Activated T-helper 1 cell treated with anti-CD3 and anti-CD28 coated beads, Interleukin-12 subunit alpha, Interleukin-12 subunit beta, Interleukin-2, Interleukin-4 antibody, amounts not matched to agents 30 ng/mL and 10 ng/mL and 1 ng/mL, durations not matched to agents 14 hours and 24 hours and 36 hours (primary cell): ENCODE measurements at places on chromosomes 1 and 21.

DNA sequence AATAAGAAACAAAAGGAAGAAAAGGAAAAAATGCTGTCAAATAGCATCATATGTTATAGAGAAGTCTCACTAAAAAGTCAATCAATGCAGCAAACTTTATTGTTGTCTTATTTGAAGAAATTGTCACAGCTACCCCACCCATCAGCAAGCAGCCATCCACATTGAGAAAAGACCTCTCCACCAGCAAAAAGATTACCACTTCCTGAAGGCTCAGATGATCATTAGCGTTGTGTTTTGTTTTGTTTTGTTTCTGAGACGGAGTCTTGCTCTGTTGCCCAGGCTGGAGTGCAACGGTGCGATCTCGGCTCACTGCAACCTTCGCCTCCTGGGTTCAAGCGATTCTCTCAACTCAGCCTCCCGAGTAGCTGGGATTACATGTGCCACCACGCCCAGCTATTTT lies 29.0 kb downstream of the ATP2B4 start:
- no peak for DNase-seq

DNA sequence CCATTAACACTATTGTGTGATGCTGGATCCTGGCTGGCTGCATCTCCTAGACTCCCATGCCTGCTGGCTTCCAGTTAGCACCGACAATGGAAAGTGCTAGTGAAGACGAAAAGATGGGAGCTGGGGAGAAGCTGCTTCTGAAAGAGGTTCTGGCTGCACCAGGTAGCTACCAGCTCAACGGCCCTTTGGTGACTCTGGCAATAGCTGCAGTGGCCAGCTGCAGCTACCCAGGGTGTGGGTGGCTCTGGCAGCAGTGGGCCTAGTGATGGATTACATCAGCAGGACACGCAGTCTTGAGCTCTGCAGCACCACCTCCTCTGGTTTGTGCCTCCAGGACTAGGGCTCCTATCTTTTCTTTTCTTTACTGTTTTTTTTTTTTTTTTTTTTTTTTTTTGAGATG lies 662.6 kb downstream of the MATN1 start:
- DNase-seq: no peak

DNA sequence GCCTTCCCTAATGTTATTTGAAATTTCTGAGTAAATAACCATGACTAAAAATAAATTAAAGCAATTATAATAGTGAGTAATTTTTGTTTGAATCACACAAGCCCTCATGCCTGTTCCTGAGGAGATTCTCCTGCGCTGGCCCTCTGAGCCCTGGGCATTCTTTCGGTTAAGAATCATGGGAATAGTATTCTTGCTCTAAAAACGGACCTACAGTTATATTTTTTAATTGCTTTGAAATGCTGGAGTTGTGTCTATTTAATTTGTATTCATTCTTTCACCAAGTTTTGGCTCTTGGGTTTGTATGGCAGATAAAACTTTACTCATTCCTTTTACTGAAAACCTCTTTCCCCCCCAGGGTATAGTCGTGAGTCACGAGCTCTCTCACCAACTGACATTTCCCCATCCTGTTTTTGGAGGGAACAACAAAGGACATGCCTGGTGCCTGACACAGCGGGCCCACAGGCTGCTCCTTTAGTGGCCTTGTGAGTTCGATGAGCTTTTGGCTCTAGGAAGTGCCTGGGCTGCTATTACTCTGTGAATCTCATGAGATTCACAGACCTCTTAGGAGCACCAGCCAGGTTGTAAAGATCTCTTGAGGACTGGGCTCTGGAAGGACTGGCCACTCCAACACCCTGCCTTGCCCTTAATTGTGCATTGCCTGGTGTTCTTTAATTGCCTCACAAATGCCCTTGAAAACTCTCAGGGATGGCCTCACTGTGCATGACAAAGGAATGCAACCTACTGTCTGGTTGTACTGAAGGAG lies 58.6 kb downstream of the DDR2 start:
- DNase-seq: no peak

DNA sequence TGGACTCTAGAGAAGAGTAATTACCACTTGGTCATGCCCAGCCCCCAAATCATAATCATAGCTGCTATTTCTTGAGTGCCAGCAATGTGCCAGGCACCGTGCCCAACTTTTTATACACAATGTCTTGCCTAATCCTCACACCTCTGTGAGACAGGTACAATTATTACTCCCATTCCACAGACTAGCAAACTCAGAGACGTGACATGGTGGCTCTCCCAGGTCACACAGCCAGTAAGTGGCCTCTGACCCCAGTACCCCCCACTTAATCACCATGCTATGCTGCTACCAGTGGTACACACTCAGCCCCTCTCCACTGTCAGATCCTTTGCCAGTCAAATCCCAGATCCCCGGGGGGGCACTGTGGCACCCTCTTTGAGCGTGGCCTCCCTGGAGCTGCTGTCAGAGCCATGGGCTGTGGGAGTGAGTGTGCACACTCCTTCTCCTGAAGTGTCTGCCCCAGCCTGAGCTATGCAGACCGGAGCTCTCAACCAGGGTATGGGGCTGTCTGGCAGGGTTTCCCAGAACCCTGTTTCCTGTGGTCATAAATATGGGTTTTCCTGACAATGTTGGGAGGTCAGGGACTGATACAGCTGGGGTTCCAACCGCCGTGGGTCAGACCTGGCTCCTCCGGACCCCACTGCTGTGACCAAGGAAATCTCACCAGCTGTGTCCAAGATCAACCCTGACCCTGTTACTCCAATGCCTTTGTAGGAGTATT lies 51.8 kb downstream of the LACTBL1 start:
- DNase-seq: no peak

GRCh38 chr1:84360316-84360715 lies 38.0 kb upstream of the DNASE2B start:
- no peak for DNase-seq

GRCh38 chr1:7671146-7671465 lies 100.0 kb upstream of the VAMP3 start:
- no peak for DNase-seq

DNA sequence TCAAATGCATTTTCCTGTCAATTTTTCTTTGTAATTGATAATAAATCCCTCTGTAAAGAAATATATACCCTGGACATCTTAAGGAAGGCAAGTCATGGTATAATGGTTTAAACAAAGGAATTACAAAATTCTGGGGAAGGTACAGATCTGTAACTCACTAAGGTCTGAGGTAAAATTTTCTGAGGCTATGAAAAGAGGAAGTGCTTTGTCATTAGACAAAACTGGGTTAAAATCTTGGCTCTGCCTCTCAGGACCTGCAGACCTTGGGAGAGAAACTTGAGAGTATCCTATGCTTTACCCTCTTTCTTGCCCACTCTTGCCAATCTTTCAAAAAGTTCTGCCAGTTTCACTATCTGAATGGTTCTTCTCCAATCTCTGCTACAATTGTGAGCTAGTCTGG lies 26.8 kb upstream of the BEND5 start:
- no peak for DNase-seq

- no peak for DNase-seq
These were observed 198.6 kb downstream of the PTPRC start for GRCh38 chr1:198837278-198838021.

GRCh38 chr1:6547301-6547700 lies 7.0 kb downstream of the NOL9 start:
- no peak for DNase-seq

DNA sequence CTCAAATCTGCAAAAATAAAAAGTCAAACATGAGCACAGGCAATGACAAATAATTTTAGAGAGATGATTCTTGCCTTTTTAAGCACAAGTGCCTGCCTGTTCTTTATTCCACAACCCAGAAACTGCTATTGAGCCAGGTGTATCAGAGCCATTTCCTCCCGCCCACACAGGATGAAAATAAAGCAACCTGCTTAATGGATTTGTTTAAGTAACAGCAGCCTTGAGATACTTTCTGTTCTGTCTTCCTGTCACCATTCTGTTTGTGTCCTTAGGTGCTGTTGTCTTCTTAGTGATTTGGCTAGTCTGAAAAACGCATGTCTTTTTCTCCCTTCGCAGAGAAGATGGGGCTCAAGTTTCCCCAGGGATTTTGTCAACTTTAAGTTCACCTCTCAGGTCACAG lies 11.4 kb downstream of the RPE65 start:
- no peak for DNase-seq

DNA sequence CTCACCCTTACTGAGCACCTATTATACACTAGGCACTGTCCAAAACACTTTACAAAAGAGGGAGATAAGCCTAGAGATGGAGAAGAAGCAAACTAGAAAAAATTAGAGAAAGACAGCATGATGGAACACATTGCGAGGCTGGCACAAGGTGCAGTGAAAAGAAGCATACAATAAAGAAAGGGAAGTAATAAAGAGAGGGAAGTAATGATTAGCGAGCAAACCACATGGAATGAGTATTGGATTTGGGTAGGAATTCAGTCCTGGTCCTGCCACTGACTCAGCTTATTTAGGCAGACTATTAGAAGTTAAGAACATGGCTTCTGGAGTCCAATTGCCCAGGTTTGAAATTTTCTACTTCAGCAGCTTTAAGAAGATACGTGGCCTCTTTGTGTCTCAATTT lies 32.6 kb upstream of the FNBP1L start:
- no peak for DNase-seq

- no peak for DNase-seq
These were observed 184.3 kb downstream of the HIVEP3 start for GRCh38 chr1:41734201-41734970.

GRCh38 chr1:109047339-109047738 lies 5.4 kb upstream of the WDR47 start:
- DNase-seq: no peak

DNA sequence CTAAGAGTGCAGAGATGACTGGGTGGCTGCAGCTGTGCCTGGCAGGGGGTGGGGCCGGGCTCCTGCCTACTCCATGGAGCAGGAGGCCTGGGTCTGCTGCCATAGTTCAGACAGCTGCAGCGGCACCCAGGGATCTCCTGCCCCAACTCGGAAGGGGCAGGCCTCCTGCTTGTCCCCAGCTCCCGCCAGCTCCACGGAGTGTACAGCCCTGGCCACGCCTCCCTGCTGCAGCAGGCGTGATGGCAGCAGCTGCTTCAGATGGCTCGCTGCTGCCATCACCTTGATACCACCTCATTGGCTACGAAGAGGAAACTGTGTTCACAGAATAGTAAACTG lies 35.9 kb downstream of the ACTL8 start:
- DNase-seq: no peak

- DNase-seq: no peak
These were observed 2.4 kb upstream of the NFIA start for GRCh38 chr1:61079898-61080336.

GRCh38 chr1:171286032-171286705 lies 27.8 kb upstream of the FMO4 start:
- no peak for DNase-seq

GRCh38 chr1:184881941-184882913 lies 92.1 kb downstream of the NIBAN1 start:
- DNase-seq: no peak

DNA sequence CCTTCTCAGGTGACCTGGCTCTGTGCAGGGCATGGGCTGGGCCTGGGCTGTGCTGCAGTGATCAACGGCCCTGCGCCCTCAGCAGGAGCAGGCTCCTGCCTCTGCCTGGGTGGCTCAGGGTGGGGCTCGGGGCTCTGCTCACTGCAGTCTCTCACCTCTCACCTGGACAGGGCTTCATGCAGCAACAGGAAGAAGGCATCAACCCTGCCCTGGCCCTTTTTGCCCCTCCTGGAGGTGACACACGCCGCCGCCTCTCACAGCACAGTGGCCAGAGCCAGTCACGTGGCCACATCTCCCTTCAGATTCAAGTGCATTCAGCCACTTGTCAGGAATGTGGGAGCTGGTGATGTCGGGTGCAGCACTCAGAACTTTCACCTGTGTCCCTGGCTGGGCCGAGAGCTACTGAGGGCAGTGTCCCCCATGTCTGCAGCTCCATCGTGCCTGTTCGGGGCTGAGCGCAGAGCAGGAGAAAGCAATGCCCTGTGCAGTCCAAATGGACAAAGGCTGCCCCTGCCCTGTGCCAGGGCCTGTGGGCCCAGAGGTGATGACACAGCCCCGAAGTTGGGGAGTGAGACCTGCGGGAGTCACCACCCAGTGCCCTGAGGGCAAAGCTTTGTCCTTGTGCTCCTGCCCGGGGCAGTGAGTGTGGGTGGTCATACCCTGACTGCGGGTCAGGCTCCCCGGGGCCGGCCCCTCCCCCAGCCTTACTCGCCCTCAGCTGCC lies 314.0 kb downstream of the PTPRU start:
- no peak for DNase-seq

- no peak for DNase-seq
These were observed 49.6 kb downstream of the SLC66A1 start for GRCh38 chr1:19361611-19362147.

- no peak for DNase-seq
These were observed 69.2 kb upstream of the PDE9A start for GRCh38 chr21:42584296-42584641.

GRCh38 chr1:149849947-149850360 lies 49.4 kb upstream of the BOLA1 start:
- DNase-seq: peak; percentile 13

GRCh38 chr1:32901823-32902534 lies 790 bp upstream of the TMEM54 start:
- no peak for DNase-seq

DNA sequence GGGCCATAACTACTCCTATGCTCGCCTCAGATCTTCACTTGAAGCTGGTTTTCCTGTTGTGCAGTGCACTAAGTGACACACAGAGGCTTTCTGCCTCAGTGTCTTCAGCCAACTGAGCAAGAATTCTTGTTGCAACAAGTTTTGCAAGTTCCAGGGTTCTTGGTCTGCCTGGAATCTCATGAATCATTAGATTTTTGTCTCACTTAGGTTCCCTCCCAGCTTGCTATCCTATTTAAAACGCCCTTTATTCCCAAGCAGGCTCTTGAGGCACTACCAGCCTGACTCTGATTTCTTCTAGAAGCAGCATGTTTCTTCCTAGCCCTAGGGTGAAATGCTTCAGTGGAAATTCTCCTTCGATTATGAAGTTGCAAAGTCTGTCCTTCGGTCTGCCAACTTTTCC lies 158.8 kb downstream of the C1orf21 start:
- DNase-seq: no peak

- no peak for DNase-seq
These were observed 9.5 kb downstream of the IPO13 start for GRCh38 chr1:43956234-43956633.

DNA sequence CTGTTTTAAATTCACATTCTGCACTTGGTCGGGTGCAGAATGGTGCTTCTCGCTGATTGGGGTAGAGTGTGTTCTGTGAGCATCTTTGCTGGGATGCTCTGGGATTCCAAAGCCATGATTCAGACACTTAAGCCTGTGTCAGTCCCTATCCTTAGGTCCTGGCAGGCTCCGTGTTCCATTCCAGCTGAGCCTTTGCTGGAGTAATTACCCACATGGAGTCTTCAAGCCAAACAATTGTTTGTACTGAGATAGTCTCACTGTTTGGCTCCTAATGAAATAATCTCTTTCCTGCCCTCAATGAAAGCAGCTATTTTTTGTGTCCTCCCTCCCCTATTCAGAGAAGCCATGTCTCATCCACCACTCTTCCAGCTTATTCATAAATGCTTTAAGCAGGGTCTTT lies 18.7 kb downstream of the SMAP2 start:
- DNase-seq: no peak

- DNase-seq: no peak
These were observed 961 bp downstream of the RBM15 start for GRCh38 chr1:110340207-110340468.
